ENCODE measurements at places on chromosomes 13 and 19. TPM values are rescaled to one million over a fixed set of nuclear protein-coding genes. Genes with fewer than 3 reads are reported as not detected.

The SLITRK6 gene
- 0.43 TPM for total RNA-seq

The PDE4C gene
- total RNA-seq, result not detected

The TPTE2 gene
- total RNA-seq, result not detected

The GTF3A gene
- total RNA-seq, result 150 TPM

The LYL1 gene
- not detected for total RNA-seq

All from A172 (cell line).